ENCODE measurements at places on chromosomes 16 and 17.
A peak's percentile ranks its signal among the peaks of the same experiment; 100 is the strongest.

- DNase-seq, result no peak
Measured at GRCh38 chr17:41406205-41406604, 8.8 kb upstream of the KRT31 start.

DNA sequence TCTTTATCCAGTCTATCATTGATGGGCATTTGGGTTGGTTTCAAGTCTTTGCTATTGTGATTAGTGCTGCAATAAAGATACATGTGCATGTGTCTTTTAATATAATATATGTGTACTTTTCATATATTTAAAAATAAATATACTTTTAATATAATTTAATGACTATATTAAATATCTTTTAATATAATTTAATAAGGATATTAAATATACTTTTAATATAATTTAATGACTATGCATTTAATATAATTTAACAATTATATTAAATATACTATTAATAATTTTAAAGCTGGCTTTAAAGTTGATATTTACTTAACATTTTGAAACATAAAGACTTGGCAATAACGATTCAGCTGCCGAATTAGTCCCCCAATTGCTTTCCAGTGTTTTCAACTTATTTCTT is 1.2 kb downstream of the CCL23 start:
- no peak for DNase-seq

- DNase-seq, result peak; percentile 72
Measured at GRCh38 chr17:27381007-27381501, 75.2 kb upstream of the KSR1 start.

DNA sequence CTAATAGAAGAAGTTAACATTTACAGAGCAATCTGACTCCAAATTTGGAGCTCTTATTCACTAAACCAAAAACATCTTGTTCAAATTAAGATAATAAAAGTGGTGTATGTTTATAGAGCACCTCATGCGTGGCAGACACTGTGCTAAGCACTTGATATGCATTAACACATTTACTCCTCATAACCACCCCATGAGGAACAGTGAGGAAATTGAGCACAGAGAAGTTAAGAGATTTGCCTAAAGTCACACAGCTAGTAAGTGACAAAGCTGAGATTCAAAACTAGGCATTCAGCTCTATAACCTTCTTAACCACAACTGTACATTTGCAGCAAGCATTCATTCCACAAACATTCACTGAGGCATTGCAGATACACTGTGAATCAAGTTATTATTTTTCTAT is 94.0 kb downstream of the VAT1L start:
- DNase-seq, result no peak

GRCh38 chr17:15411384-15412198 is 55.8 kb downstream of the CDRT4 start:
- no peak for DNase-seq

- DNase-seq, result no peak
Measured at GRCh38 chr16:47581114-47581513, 120.0 kb downstream of the PHKB start.

- DNase-seq, result no peak
Measured at GRCh38 chr17:32746698-32747097, 130.2 kb downstream of the MYO1D start.

GRCh38 chr16:18832006-18832405 is 30.7 kb upstream of the ARL6IP1 start:
- no peak for DNase-seq

- DNase-seq, result no peak
Measured at GRCh38 chr17:16432017-16432416, 16.6 kb downstream of the TRPV2 start.

DNA sequence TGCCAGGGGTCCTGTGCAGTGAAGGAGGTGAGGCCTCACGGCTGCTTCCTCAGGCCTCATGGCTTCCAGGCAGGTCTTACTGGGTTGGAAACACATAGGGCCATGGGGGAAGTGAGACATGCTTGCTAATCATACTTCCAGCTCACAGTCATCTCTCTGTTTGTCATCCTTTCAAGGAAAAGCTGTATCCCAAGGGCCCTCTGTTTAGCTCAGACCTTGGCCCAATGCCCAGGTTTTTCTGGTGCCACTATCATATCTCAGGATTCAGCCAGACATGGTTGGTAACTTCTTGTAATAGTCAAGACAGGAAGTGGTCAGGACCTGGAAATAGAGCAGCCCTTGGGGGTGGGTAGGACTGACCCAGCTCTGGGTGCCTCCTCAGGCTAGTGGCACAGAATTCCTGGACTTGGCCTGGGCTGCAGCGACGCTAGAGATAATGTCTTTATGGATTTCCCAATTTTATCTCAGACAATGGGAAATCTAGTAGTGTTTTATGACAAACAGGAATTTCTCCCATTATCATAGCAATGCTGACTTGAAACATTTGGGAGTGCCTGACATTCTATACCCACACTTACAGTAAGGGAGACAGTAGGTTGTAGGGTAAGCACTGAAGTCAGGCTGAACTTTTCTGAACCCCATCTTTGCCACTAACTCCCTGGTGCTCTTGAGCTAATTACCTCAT is 13.5 kb upstream of the ITGB3 start:
- no peak for DNase-seq

All from immature natural killer cell (primary cell).